ENCODE measurements at places on chromosomes 3 and 15.

- no peak for DNase-seq
Measured at GRCh38 chr3:106401666-106402490, 533.1 kb upstream of the CBLB start.

GRCh38 chr3:160695915-160696327 is 19.0 kb downstream of the ARL14 start:
- no peak for DNase-seq

- no peak for DNase-seq
Measured at GRCh38 chr15:65060641-65061397, 7.0 kb downstream of the RASL12 start.

DNA sequence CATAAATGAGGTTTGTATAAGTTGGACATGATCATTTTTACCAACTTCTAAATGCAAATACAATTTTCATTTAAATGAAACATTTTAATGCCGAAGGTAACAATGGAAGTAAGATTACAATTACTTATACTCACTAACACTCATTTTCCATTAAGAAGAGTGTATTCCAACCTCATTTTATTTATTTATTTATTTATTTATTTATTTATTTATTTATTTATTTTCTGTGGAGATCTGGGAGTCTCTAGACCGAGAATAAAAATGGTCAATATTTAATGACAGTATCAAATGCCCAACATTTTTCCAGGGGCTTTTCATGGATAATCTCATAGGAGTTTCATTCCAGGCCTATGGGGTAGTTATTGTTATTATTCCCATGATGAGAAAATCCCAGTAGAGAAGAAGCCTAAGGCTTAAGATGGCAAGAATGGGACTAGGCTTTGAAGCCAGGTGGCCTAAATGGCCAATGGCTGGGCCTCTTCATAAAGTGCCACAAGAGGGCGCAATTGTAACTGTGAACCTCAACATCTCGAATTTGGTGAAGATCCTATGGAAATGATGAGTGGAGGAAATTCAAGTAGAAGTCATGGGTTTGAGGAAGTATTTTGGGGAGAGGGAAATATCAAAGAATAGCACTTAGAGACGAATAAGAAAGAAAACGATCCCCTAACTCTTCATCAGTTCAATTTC is 21.3 kb downstream of the VGLL3 start:
- no peak for DNase-seq

- no peak for DNase-seq
Measured at GRCh38 chr15:89899951-89900567, 6.3 kb upstream of the AP3S2 start.

- DNase-seq = no peak
Measured at GRCh38 chr3:171452328-171452727, 7.9 kb downstream of the TNIK start.

DNA sequence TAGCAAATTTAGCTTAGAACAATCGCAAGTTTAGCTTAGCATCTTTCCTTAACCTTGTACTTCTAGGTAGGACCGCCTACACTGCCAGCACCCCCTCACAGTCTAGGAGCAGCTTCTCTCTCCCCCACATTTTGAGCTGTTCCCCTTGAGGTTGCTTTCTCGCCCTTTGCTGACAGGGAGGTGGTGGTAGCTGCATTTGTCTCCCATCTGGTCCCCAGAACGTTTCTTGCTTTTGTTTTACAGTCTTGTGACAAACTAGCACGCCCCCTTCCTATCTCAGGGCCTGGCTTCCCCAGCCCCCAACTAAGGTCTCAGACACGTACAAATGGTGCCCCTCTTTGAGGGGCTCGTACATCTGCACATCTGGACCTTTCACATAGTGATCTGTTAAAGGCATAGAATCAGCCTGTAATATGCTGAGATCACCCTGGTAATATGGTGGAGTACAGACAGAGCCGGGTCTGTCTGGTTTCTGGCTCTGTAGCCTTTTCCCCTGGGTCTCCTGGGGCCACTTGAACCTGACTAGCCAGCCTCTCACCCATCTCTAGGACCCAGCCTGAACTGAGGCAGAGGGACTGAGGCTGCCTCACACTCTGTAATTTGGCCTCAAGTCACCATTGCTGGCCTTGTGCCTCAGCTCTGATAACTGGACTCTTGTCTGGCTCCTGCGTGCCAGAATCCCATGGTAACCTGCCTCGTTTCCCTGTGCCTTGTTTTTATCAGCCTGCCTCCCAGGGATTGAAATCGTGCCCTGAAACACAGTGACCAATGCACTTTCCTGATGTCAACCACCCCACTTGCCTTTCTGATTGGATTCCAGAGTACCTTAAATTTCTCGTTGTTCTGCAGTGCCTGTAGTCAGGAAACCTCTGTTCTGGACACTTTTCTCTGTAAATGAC is 27.7 kb downstream of the CRTC3 start:
- DNase-seq = no peak

- no peak for DNase-seq
Measured at GRCh38 chr3:156304406-156304805, 184.0 kb downstream of the KCNAB1 start.

- DNase-seq = no peak
Measured at GRCh38 chr3:150324788-150325187, 83.3 kb upstream of the TSC22D2 start.

GRCh38 chr3:194875581-194876402 is 190.1 kb downstream of the FAM43A start:
- DNase-seq = no peak

DNA sequence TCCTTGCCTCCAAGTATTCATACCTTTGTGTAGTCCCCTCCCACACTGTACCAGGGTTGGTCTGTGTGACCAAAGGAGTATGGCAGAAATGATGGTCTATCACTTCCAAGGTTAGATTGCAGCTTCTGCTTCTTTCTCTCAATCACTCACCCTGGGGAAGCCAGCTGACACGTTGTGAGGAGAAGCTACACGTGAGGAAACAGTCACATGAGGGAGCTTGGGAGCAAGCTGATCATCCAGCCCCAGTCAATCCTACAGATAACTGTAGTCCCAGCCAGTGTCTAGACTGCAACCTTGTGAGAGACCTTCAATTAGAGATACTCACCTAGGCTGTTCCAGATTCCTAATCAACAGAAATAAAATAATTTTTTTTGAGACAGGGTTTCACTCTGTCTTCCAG is 6.2 kb upstream of the ZNF774 start:
- DNase-seq = no peak

DNA sequence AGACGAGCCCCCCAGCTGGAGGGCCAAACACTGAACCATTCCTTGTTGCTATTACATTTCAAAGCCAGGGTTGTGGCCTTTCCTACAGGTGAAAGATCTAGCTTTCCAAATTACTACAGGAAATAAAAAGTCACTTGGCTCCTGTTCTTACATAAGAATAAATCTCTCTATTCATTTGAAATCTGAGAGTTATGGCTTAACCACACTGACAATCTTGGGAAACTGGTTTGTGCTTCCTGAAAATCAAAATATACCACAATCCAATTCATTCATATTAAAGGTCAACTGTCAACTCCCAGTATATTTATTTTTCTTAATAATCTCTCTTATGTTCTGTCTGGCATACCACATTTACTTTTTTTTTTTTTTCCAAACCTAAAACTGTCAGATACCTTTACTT is 103.7 kb upstream of the LMOD3 start:
- DNase-seq = peak; percentile 81

GRCh38 chr3:14290631-14291385 is 111.6 kb upstream of the SLC6A6 start:
- DNase-seq = no peak

DNA sequence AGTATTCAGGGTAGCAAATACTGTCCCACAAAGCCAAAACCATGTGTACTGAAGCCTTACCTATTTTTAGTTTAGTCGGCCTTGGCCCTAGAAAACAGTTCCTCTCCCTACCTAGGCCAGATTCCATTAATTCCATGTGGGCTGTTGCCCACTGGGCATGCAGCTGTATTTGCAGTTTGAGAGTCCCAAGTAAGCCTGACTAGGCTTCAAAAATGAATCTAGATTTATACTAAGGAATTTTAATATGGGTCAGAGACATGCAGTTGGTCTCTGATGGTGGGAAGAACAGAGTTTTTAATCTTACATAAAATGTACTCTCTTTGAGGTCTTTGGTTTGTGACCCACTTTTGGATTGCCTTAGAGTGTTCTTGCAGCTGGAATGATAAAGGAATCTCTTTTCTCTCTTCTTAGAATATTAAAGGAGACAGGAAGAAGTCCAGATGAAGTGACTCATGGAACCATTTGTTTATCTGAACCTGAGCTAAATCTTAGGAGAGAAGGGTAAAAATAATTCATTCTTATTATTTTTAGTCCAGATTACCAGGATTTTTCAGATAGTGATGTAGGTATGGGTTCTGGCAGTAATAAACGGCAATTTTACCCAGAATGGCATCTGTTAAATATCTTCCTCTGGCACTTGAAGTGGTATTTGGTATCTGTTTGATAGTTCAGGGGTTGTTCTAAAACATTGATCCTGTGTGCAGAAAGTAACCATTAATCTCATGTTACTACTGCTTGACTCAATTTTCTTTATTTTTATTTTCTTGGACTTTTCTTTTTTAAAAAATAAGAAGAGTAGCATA is 33.8 kb downstream of the GLCE start:
- DNase-seq = no peak

DNA sequence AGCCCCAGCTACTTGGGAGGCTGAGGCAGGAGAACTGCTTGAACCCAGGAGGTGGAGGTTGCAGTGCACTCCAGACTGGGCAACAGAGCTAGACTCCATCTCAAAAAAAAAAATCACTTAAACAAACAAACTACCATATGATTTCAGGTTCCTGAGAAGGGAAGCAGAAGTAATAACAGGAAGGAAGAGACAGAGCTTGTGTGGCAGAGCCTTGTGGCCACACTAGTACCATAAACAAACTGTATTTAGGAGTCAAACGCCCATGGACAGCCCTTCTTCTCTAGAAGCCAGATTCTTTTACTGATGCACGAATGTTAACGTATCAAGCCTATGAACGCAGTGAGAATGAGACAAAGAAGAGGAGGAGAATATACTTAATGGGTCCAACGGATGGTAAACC is 12.0 kb downstream of the MTMR10 start:
- DNase-seq = no peak

- no peak for DNase-seq
Measured at GRCh38 chr15:70066447-70066846, 31.3 kb downstream of the TLE3 start.

DNA sequence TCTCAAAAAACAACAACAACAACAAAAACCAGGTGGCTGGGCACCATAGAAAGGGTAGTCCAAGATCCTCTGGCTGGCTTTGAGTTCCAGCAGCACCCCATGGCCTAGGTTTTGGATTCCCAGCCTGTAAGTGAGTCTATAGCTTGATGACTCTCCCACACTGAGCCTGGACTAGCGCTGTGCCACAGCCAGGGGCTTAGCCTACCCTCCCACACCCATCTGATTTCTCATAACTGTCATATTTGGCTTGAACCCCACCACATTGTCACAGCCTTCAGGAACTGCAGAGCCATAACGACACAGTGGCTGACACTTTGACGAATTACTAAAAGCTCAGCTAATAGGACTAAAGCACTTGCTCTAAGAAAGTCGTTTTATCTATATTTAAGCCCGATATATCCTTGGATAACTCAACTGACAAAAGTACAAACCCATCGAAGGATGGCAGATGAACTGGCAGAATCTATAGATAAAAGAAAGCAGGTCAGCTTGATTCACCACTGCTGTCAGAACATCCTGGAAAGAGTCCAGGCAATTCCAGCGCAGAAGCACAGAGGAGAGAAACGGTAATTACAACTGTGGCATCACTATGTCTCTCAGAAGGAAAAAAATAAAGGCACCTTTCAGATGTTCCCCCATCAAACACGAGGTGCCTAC is 62.1 kb downstream of the HOMER2 start:
- DNase-seq = no peak

- no peak for DNase-seq
Measured at GRCh38 chr3:37993820-37994638, 3.4 kb downstream of the VILL start.

DNA sequence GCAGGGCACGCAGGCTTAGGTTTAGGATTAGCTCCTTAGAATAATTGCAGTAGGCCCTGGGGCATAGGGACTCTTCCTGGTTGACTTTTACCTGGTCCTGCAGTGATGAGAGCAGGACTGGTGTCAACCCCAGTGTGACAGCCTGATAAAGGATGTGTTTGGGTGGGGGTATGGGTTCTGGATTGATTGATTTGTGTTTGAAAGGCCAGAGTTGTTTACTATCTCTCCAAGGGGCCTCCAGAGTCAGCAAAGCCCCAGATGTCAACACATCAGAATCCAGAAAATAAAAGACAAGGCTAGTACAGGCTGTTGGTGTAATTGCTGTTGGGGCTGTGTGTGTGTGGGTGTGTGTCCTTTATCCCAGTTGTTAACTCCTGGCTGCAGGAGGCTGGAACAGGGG is 122.3 kb downstream of the CHRNA7 start:
- DNase-seq = no peak

- DNase-seq = no peak
Measured at GRCh38 chr3:28019740-28020139, 221.7 kb upstream of the CMC1 start.

DNA sequence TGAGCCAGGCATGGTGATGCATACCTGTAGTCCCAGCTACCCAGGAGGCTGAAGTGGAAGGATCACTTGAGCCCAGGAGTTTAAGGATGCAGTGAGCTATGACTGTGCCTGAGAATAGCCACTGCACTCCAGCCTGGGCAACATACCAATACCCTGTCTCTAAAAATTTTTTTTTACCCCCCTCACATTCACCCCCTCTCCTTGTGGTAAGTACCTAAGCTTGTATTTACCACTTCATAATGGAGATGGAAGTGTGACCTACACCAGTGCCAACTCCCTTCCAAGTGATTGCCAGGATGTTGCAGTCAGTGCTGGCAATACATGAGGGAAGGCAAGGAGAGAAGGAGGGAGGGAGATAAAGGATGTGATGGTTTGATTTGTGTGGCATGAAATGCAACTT is 84.2 kb downstream of the LRRC28 start:
- DNase-seq = no peak

DNA sequence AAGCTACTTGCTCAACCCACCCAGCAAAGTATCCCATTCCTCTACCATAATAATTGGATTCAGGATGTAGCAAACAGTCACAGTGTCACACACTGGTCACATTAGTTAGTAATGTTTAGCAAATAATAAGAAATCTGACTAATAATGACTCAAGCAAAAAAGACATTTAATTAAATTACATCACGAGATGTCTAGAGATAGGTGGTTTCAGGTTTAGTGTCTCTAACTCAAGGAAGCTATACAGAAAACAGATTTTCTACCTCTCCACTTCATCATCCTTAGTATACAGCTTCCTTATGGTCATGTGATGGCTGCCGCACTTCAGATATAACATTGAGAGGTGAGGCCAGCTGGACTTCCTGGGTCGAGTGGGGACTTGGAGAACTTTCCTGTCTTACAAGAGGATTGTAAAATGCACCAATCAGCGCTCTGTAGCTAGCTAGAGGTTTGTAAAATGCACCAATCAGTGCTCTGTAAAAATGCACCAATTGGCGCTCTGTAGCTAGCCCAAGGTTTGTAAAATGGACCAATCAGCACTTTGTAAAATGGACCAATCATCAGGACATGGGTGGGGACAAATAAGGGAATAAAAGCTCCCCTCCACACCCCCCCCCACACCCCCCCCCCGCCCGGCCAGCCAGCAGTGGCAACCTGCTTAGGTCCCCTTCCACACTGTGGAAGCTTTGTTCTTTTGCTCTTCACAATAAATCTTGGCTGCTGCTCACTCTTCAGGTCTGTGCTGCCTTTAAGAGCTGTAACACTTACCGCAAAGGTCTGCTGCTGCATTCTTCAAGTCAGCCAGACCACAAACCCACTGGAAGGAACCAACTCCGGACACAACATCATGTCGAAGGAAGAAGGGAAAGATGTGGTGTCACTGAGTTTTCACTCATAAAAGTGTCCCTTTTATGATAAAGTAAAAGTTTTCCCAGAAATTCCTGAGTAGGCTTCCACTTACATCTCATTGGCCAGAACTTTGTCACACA is 24.9 kb upstream of the ARPIN start:
- DNase-seq = no peak

GRCh38 chr3:112858410-112859069 is 11.9 kb upstream of the CD200R1L start:
- no peak for DNase-seq
